ENCODE measurements at places on chromosomes 2 and 18.

GRCh38 chr2:69798909-69799526 lies 30.4 kb upstream of the GMCL1 start:
- DNase-seq: no peak

DNA sequence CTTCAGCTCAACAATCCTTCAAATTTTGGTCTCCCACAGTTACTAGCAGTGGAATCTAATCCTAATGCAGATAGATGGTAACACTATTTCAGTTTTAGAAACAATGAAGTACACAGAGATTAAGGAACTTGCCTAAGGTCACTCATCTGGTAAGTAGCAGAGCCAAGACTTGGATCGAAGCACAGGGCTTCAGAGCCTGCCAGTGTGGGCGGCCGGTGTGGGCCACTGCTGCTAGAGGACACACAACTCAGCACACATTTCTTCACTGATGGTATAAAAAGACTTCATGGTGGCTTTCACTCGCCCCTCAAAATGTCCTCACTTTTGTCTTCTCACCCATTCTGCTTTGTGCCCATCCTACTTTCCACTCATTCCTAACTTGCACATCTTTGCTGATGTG lies 11.1 kb downstream of the C2orf74 start:
- no peak for DNase-seq

GRCh38 chr18:56563568-56563967 lies 74.8 kb downstream of the TXNL1 start:
- DNase-seq: no peak

DNA sequence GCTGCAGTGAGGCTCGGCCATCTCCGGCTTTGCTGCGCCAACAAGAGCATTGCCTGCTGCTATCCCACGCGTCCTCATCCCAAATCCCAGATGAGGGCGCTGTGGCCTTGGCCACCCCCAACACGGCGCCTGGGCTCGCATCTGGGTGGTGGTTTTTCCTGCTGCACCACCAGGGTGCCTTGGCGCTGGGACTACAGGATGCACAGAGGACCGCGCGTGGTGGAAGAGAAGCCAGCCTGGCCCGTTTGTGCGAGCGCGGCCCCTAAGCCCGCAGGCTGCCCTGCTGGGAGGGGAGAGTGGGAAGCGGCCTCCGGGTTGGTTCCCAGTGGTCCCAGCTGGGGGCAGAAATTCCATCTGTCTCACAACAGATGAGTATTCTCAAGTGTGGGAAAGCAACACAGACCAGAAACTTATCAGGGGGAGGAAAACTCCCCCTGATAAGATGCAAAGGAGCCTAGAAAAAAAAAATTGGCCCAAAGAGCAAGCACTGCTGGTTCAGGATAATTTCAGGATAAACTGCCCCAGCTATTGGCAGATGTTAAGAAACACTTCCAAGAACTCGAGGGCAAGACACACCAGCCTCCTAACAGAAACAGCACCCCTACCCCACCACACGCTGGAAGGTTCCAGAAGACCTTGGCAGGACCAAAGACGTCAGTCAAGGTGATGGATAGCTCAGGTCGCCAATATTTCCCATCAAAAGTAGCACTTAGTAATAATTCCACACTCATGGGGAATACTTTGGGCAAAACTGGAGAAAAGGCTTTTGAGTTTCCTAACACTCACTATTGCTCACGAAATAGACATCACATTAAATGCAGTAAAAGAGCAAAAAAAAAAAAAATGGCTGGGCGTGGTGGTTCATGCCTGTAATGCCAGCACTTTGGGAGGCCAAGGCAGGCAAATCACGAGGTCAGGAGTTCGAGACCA lies 152.1 kb downstream of the PXDN start:
- no peak for DNase-seq

DNA sequence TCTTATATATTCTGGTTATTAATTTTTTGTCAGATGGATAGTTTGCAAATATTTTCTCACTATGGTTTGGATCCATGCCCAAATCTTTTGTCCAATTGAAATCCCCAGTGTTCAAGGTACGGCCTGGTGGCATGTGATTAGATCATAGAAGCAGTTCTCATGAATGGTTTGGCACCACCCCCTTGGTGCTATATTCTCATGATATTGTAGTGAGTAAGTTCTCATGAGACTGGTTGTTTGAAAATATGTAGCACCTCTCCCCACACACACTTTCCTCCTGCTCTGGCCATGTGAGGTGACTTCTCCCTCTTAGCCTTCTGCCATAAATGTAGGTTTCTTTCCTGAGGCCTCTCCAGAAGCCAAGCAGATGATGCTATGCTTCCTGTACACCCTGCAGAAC lies 107.7 kb upstream of the KYNU start:
- DNase-seq: no peak

- DNase-seq: no peak
These were observed 377.7 kb upstream of the MYT1L start for GRCh38 chr2:2708575-2709430.

GRCh38 chr2:62208074-62208757 lies 12.3 kb downstream of the B3GNT2 start:
- no peak for DNase-seq

GRCh38 chr2:3323360-3324035 lies 54.1 kb downstream of the EIPR1 start:
- DNase-seq: no peak

DNA sequence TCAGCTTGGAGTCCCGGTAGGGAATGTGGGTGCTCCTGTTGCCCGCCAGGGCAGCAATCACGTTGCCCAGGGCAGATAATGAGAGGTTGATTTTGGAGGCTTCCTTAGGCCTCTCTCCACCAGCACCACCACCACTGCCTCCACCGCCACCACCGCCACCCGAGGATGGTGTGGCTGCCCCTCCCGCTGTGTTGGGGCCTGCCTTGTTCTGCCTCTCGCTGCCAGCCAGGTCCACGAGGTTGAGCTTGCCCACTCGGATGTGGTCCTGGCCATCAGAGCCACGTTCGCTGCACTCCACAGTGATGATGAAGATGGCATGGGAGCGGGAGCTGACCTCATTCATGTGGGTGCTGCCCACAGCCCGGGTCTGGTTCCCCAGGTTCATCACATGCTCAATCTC lies 1.3 kb downstream of the KIF3C start:
- no peak for DNase-seq

GRCh38 chr18:78228974-78229373 lies 750.6 kb upstream of the SALL3 start:
- no peak for DNase-seq

DNA sequence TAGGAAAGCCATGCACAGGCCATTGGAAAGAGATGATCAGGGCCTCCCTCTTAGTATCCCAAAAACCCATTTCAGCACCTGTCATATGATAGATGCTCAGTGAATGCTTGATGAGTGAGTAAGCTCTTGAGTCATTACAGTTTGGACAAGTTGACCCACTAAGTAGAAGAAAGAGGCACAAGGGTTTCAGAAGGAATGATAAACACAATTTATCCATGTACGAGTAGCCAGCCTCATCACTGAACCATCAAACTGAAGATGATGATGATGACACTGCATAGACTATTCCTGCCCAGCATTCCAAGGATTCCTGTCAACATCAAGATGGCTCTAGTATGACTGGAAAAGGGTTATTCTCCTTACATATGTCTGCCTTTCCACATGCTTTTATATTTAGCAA lies 596.0 kb downstream of the BCL11A start:
- DNase-seq: no peak

- DNase-seq: no peak
These were observed 116.1 kb downstream of the SPTBN1 start for GRCh38 chr2:54572262-54572635.
